ENCODE measurements at places on chromosomes 11 and 22.

GRCh38 chr11:86988351-86988881, 33.2 kb upstream of the FZD4 start:
- DNase-seq = no peak
- peaks cover 19% of the 10 kb centered on the region for H3K27me3 ChIP-seq
- no peak overlapping the region for H3K4me3 ChIP-seq
- no peak overlapping the region for H3K27ac ChIP-seq
- no peaks in the 10 kb centered on the region for H3K36me3 ChIP-seq

DNA sequence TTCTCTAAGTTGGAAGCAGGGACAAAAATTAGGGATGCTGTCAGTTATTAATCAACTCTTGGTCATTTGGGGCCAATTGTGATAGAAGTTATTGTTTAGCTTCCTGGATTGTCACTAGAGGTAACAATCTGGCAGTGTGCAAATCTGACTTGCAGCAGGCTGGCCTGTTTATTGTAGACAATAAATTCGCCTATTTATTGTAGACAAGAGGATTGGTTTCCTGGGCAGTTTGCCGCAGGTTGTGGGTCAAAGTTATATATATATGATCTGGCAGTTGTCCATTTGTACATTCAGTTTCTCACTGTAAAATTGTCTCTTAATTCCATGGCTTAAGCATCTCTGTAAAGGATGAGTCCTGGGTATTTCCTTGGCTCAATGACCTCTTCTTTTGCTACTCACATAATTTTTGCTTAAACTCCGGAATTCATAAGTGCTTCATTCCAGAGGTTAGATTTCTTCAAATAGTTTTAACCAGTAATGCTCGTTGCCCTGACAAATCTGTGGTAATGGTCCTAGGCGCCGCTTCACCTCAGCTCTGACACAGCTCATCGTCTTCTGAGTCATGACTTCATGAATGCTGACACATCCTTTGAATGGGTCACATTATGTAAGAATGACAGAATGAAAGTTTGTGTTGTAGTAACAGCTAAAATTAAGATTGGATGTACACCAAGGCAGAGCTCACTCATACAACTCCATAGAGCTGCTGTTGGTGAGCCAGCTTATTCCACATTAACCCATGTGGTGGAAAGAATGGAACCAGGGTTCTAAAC, 7.8 kb upstream of the MMP3 start:
- H3K36me3 ChIP-seq = no peaks in the 10 kb centered on the region
- H3K27me3 ChIP-seq = peaks cover 6% of the 10 kb centered on the region
- H3K4me1 ChIP-seq = no peaks in the 10 kb centered on the region
- no peak overlapping the region for H3K27ac ChIP-seq

DNA sequence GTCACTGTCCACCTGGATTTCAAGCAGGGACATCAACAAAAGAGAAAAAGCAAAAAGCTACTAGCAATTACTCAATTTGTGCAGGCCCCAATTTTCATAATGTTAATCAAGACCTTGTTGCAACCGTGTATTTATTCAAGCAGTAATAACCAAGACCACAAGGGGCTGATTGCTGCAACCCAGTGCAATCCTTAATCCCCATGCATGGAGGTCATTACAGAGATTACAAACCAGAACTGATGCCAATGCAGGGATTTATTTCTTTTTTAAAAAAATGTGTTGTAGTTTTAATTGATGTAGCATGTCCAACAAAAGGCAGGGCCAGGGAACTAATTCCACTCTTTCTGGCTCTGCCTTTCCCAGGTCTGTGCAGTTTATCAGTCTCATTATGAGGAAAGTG, 18.4 kb downstream of the TECTA start:
- H3K27me3 ChIP-seq = peaks cover 7% of the 10 kb centered on the region
- H3K4me3 ChIP-seq = no peak overlapping the region
- no peak for DNase-seq
- no peak overlapping the region for H3K27ac ChIP-seq
- no peaks in the 10 kb centered on the region for H3K4me1 ChIP-seq

DNA sequence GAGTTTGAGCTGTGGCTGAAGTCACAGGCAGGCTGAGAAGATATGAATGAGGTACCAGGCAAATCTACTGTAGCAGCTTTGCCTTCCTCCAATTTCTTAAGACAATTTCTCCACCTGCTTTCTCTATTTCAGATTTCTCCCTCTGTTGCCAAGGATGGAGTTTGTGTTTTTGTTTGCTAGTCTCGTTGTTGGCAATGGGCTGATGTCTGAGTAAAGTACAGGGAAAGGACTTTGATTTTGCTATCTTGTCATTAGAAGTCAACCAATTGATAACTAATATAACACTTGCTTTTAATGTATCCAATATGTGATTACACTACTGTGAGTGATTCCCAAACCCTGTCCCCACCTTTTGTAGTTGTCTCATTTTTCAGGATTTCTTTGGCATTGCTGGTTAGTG, 40.1 kb upstream of the RRAS2 start:
- no peak overlapping the region for H3K4me3 ChIP-seq
- H3K27ac ChIP-seq = no peak overlapping the region
- peaks cover 2% of the 10 kb centered on the region for H3K4me1 ChIP-seq
- no peaks in the 10 kb centered on the region for H3K36me3 ChIP-seq
- no peak for DNase-seq

DNA sequence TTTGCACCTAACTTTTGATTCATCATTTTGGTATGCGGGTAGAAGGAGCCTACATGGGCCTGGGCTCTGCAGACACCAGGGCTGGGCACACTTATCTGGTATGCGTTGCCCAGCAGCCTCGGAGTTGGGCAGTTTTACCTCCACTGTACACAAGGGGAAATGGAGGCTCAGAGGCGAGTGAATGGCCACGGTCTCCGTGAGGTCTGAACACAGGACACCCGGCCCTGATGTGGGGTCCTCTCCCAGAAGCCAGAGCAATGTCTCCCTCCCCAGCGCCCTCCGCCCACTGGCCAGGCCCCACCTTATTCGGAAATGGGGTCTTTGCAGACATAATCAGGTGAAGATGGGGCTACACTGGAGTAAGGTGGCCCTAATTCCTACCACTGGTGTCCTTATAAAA, 43.7 kb downstream of the OSBPL5 start:
- DNase-seq = no peak
- peaks cover under 1% of the 10 kb centered on the region for H3K36me3 ChIP-seq
- no peaks in the 10 kb centered on the region for H3K27me3 ChIP-seq
- H3K4me1 ChIP-seq = no peaks in the 10 kb centered on the region
- H3K27ac ChIP-seq = no peak overlapping the region

- H3K4me3 ChIP-seq = no peak overlapping the region
- DNase-seq = no peak
- no peaks in the 10 kb centered on the region for H3K36me3 ChIP-seq
- no peak overlapping the region for H3K27ac ChIP-seq
- H3K4me1 ChIP-seq = no peaks in the 10 kb centered on the region
Observed at GRCh38 chr11:30960387-30960992, 374.3 kb upstream of the MPPED2 start.

DNA sequence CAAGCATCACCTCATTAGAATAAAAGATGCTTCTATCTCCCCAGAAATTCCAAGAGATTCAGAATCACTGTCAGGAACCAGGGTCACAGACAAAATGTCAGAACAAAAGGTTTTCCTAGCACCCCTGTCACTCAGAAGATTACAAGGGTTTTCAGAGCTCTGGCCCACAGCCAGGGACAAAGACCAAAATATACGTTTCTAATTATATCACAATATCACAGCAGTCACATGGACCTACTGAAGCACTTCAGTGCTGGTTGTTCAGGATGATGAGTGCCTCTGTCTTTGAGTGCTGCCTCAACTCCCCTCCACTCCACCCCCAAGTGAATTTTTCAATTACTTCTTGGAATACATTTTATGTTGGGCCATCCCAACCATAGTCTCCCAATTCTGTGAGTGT, 21.9 kb upstream of the RTL6 start:
- DNase-seq = no peak
- H3K27ac ChIP-seq = no peak overlapping the region
- peaks cover 25% of the 10 kb centered on the region for H3K36me3 ChIP-seq
- no peak overlapping the region for H3K4me3 ChIP-seq

- no peaks in the 10 kb centered on the region for H3K27me3 ChIP-seq
- H3K36me3 ChIP-seq = no peaks in the 10 kb centered on the region
- no peak overlapping the region for H3K4me3 ChIP-seq
- no peak overlapping the region for H3K27ac ChIP-seq
- no peaks in the 10 kb centered on the region for H3K4me1 ChIP-seq
Observed at GRCh38 chr11:12249590-12250260, 127.6 kb upstream of the PARVA start.

DNA sequence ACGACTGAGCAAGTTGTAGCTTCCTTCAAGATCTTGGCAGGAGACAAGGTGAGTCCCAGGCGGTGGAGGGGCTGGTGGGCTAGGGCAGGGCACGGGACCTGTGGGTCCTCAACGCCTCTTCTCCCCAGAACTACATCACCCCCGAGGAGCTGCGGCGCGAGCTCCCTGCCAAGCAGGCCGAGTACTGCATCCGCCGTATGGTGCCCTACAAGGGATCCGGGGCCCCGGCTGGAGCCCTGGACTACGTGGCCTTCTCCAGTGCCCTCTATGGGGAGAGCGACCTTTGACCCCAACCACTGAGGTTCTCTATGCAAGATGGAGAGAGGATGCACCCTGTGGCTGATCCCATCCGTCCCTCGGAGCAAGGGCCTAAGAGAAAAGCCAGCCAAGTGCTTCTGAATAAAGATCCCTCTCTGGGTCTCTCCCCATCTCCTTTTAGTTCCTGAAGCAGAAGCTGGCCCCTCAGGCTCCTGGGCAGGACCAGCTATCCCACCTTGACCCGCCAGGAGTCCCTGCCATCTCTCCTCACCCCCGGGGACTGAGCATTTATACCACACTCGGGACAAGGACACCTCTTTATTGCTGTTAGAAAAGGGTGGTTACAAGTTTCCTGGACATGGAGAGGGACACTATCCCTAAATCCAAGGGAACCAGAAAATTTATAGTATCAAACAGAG, 5.4 kb downstream of the CTSF start:
- H3K36me3 ChIP-seq = no peaks in the 10 kb centered on the region
- no peak for DNase-seq
- H3K27ac ChIP-seq = no peak overlapping the region
- peaks cover 1% of the 10 kb centered on the region for H3K27me3 ChIP-seq
- H3K4me1 ChIP-seq = peaks cover 7% of the 10 kb centered on the region

- DNase-seq = peak; percentile 11
- H3K27me3 ChIP-seq = no peaks in the 10 kb centered on the region
Observed at GRCh38 chr22:19631899-19632667, 82.2 kb upstream of the SEPTIN5 start.

DNA sequence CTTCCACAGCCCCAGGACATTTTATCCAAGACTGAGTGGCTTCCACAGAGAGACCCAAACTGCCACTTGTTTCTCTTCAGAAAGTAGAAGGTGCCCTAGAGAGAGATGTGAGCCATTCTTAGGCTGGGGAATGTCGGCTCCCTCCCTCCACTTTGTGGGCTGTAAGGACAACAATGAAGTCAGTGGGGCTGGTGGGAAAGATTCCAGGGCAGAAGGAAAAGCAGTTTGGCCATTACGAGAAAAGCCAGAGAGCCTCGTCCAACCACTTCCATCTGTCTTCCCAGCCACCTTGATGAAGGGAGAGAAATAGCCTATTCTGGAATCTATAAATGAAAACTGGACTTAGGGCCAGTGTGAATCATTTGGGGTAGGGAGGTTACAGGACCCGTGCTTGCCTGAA, 382.5 kb downstream of the NXPE2 start:
- no peak overlapping the region for H3K27ac ChIP-seq
- no peaks in the 10 kb centered on the region for H3K36me3 ChIP-seq
- no peaks in the 10 kb centered on the region for H3K4me1 ChIP-seq
- H3K27me3 ChIP-seq = no peaks in the 10 kb centered on the region
- H3K4me3 ChIP-seq = no peak overlapping the region

- H3K4me3 ChIP-seq = no peak overlapping the region
- no peaks in the 10 kb centered on the region for H3K36me3 ChIP-seq
- H3K4me1 ChIP-seq = no peaks in the 10 kb centered on the region
- no peak for DNase-seq
- H3K27me3 ChIP-seq = peaks cover 5% of the 10 kb centered on the region
- no peak overlapping the region for H3K27ac ChIP-seq
Observed at GRCh38 chr22:49159711-49160110, 668.0 kb downstream of the BRD1 start.

- H3K4me3 ChIP-seq = no peak overlapping the region
- no peak overlapping the region for H3K27ac ChIP-seq
- no peaks in the 10 kb centered on the region for H3K4me1 ChIP-seq
- H3K27me3 ChIP-seq = peaks cover 3% of the 10 kb centered on the region
- DNase-seq = peak; percentile 35
- no peaks in the 10 kb centered on the region for H3K36me3 ChIP-seq
Observed at GRCh38 chr11:70509476-70509875, 111.1 kb downstream of the CTTN start.

GRCh38 chr11:16976379-16976778, 37.8 kb downstream of the PLEKHA7 start:
- no peak for DNase-seq
- no peaks in the 10 kb centered on the region for H3K27me3 ChIP-seq
- no peak overlapping the region for H3K27ac ChIP-seq
- H3K36me3 ChIP-seq = no peaks in the 10 kb centered on the region
- H3K4me3 ChIP-seq = no peak overlapping the region

DNA sequence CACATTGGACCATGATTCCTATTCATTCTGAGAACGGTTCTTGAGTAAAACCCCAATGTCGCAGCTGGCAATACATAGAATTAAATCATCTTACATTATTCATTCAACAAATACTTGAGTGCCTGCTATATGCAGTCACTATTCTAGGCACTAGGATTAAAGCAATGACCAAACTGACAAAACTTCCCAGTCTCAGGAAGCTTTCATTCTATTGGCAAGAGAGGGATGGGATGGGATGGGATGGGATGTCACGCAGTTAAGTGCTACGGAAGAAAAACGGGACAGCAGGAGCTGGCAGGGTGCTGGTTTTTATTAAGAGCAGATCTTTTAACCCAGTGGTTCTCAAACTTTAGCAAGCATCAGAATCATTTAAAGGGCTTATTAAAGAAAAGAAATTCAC, 2.9 kb downstream of the PAK1 start:
- H3K27ac ChIP-seq = no peak overlapping the region
- H3K4me1 ChIP-seq = peaks cover 14% of the 10 kb centered on the region
- H3K4me3 ChIP-seq = no peak overlapping the region
- no peaks in the 10 kb centered on the region for H3K27me3 ChIP-seq
- H3K36me3 ChIP-seq = no peaks in the 10 kb centered on the region

- no peaks in the 10 kb centered on the region for H3K27me3 ChIP-seq
- H3K4me1 ChIP-seq = peaks cover 22% of the 10 kb centered on the region
- no peak for DNase-seq
- H3K4me3 ChIP-seq = peak overlapping the region; percentile 96
- no peaks in the 10 kb centered on the region for H3K36me3 ChIP-seq
- peak overlapping the region; percentile 70 for H3K27ac ChIP-seq
Observed at GRCh38 chr11:93663021-93663420, 1.5 kb downstream of the CEP295 start.

GRCh38 chr22:46910624-46911023, 148.2 kb downstream of the TBC1D22A start:
- H3K4me1 ChIP-seq = no peaks in the 10 kb centered on the region
- H3K36me3 ChIP-seq = peaks cover 63% of the 10 kb centered on the region
- peak overlapping the region; percentile 15 for H3K27ac ChIP-seq

- H3K4me3 ChIP-seq = no peak overlapping the region
- DNase-seq = no peak
- no peaks in the 10 kb centered on the region for H3K27me3 ChIP-seq
- H3K36me3 ChIP-seq = no peaks in the 10 kb centered on the region
Observed at GRCh38 chr22:17792299-17792698, 18.0 kb upstream of the BID start.

GRCh38 chr11:25615069-25615468, 716.9 kb upstream of the ANO3 start:
- no peak overlapping the region for H3K4me3 ChIP-seq
- H3K27ac ChIP-seq = no peak overlapping the region
- DNase-seq = no peak
- no peaks in the 10 kb centered on the region for H3K27me3 ChIP-seq
